ENCODE measurements at places on chromosomes 2 and 18. TPM values are rescaled to one million over a fixed set of nuclear protein-coding genes. Genes with fewer than 3 reads are reported as not detected.

GRCh38 chr2:144683107-144683753, 163.3 kb upstream of the ZEB2 start:
- no peak overlapping the region for H3K27ac ChIP-seq
- H3K36me3 ChIP-seq, result no peaks in the 10 kb centered on the region
- H3K4me1 ChIP-seq, result no peaks in the 10 kb centered on the region
- no peak overlapping the region for H3K4me3 ChIP-seq

- H3K4me3 ChIP-seq, result no peak overlapping the region
- H3K36me3 ChIP-seq, result no peaks in the 10 kb centered on the region
- no peaks in the 10 kb centered on the region for H3K4me1 ChIP-seq
- no peak overlapping the region for H3K27ac ChIP-seq
- no peaks in the 10 kb centered on the region for H3K27me3 ChIP-seq
Observed at GRCh38 chr2:193841384-193842150, 1646.8 kb upstream of the TMEFF2 start.

DNA sequence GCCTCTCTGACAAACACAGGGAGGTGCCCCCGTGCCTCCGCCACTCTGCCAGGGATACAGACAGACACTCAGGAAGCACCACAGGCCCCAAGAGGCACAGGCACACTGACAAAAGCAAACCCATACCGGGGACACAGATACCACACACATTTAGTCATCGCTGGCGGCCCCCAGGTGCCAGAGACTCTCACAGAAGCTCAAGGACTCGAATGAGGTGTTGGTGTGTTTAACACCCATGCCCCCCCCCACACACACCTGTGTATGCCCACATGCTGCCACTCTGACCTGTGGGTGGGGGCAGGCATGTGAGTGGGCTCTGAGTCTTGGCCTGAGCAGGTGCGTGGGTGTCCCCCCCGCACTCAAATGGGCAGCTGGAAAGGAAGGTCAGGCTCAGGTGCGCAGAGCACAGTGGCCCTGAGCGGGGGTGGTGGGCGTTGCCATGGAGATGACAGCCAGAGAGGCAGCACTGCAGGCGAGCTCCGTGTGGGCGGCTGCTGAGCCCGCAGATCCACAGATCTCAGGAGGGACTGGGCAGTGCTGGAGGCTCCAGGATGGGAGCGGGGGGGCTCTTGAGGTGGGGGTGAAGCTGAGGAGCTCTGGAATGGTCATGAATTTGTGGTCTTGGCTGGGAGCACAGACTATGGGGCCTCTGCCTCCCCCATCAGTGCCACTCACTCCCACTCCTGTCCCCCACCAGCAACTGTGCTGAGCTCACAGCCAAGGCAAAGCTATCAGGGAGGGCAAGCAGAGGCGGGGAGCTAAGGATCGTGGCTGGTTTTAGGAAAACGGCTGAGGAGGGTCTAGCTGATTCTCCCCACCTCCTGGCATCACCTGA, 73.9 kb upstream of the TAF1B start:
- no peaks in the 10 kb centered on the region for H3K27me3 ChIP-seq
- H3K4me3 ChIP-seq, result no peak overlapping the region
- H3K36me3 ChIP-seq, result no peaks in the 10 kb centered on the region
- DNase-seq, result peak; percentile 47

DNA sequence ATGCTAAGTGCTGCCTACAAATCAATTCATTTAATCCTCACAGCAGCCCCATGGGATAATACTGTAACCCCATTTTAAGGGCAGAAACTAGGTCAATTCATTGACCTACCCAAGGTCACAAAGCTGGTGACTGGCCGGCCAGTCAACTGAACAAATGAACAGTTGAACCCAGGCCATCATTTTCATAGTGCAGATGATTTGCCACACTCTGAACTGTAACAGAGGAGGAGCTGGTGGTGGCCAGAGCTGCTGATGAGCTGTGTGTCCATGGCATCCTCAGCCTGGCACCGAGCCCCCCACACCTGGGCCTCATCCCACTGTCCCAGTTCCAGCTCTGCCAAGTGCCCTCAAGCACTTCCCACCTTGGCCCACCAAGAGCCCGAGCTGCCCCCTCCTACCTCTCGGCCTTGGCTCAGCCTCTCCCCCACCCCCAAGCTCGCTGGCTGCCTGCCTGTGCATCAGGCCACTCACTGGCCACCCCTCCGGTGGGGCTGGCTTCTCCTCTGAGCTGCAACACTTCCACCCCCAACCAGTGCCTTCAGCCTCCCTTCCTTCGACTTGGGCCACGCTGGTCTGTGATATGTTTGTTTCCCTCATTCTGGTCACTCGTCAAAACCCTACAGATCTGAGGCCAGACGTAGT, 58.4 kb downstream of the ATOH8 start:
- no peak for DNase-seq
- H3K27ac ChIP-seq, result no peak overlapping the region
- H3K4me3 ChIP-seq, result no peak overlapping the region
- H3K27me3 ChIP-seq, result peaks cover 3% of the 10 kb centered on the region

GRCh38 chr18:35494251-35495220, 3.2 kb downstream of the INO80C start:
- H3K4me1 ChIP-seq, result peaks cover 39% of the 10 kb centered on the region
- peaks cover 13% of the 10 kb centered on the region for H3K36me3 ChIP-seq
- H3K4me3 ChIP-seq, result no peak overlapping the region
- H3K27ac ChIP-seq, result no peak overlapping the region
- no peaks in the 10 kb centered on the region for H3K27me3 ChIP-seq

- no peak for DNase-seq
- H3K27me3 ChIP-seq, result no peaks in the 10 kb centered on the region
- no peaks in the 10 kb centered on the region for H3K4me1 ChIP-seq
- H3K36me3 ChIP-seq, result no peaks in the 10 kb centered on the region
- H3K27ac ChIP-seq, result no peak overlapping the region
Observed at GRCh38 chr2:51620796-51621195, 588.9 kb upstream of the NRXN1 start.

Gene UGT1A5
- not detected for total RNA-seq

DNA sequence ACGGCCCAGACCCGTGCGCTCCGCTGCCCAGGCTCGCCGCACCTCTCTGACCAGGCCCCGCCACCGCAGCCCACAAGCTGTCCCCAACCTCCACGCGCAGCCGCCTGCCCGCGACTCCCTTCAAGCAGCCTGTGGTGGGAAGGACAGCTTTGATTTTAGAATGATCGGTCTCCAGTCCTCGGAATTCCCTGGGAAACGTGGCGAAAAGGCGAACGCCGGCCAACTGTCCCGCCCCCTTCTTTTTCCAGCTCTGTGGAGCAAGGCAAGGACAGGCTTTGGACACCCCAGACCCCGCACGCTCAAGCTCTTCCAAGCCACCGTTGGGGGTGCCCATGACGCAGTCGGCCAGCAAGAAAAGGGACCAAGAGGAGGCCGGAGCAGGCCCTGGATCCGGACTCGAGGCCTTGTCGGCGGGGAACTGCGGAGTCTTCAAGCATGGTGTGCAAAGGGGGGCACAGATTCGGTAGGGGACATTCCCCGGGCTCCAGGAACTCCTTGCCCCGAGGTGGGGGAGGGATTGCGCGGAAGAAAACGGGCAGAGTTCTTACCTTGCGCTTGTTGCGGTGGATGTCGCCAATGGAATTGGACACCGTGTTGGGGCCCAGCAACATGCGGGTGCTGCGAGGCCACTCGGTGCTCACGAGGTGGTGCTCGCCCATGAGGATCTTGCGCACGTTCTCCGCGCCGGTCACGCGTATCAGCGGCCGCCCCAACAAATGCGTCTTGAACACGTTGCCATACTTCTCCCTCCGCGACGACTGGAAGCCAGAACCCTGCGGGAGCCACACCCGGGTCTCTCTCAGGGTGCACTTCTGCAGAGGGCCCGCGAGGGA, 4.0 kb downstream of the CYP26B1 start:
- H3K27ac ChIP-seq, result no peak overlapping the region
- no peak for DNase-seq
- H3K36me3 ChIP-seq, result peaks cover 3% of the 10 kb centered on the region

- no peak for DNase-seq
- no peak overlapping the region for H3K27ac ChIP-seq
- peaks cover 1% of the 10 kb centered on the region for H3K4me1 ChIP-seq
- peaks cover 46% of the 10 kb centered on the region for H3K36me3 ChIP-seq
- H3K27me3 ChIP-seq, result no peaks in the 10 kb centered on the region
- no peak overlapping the region for H3K4me3 ChIP-seq
Observed at GRCh38 chr18:22998344-22998743, 65.2 kb downstream of the RBBP8 start.

DNA sequence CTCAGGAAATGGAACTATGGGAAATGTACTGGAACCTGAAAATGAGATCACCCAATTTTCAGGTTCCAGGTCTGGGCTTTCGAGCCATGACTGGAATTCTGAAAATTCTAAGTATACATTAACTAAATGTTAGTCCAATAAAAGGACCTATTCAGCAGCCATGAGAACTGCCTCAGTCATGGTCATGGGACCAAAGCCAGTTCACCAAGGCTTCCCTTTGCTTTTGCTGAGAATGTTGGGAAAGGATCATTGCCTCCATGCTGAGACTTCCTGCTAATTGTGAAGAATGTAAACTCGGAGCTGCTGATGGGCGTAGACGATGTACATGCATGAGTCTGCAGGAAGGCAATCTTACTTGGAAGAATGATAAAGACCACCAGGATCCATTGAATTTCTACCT, 624.4 kb upstream of the SOX11 start:
- H3K36me3 ChIP-seq, result no peaks in the 10 kb centered on the region
- H3K27ac ChIP-seq, result no peak overlapping the region
- DNase-seq, result no peak
- no peaks in the 10 kb centered on the region for H3K4me1 ChIP-seq
- no peak overlapping the region for H3K4me3 ChIP-seq

DNA sequence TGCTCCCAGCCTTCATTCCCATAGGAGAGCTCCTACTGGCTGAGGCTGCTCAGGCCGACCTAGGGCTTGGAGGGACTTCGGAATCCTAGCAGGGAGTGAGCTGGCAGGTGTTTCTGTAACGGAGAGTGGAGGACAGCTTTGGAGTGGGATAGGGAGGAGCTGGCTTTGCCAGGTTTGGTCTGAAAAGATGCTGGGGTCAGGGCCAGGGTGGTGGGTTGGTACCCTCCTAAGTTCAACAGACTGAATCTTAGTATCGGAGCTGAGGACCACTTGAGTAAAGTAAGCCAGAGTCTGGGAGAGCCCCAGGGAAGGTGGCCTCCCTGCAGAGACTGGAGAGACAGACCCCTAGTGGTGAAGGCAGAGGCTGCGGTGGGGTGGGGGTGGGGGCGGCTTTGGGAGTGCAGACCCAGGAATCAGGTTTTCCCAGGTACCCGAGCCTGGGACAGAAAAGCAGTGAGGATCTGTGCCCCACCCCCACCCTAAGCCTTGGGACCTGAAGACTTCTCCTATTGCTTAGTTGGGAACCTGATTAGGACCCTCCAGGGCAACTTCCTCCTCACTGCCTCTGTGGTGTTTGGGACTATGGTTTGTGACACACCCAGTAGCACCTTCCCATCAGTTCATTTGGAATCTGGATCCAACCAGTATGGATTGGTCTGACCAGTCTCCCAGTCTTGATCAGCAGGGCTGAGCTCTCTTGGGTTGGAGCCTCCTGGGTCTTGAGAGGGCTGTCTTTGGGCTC, 3.0 kb downstream of the CNNM4 start:
- H3K36me3 ChIP-seq, result no peaks in the 10 kb centered on the region
- peaks cover 49% of the 10 kb centered on the region for H3K4me1 ChIP-seq
- H3K27ac ChIP-seq, result no peak overlapping the region
- DNase-seq, result peak; percentile 14

GRCh38 chr2:119426801-119427395, 4.8 kb upstream of the TMEM37 start:
- H3K27me3 ChIP-seq, result peaks cover 40% of the 10 kb centered on the region
- no peak overlapping the region for H3K27ac ChIP-seq
- H3K4me3 ChIP-seq, result no peak overlapping the region
- no peaks in the 10 kb centered on the region for H3K36me3 ChIP-seq
- no peaks in the 10 kb centered on the region for H3K4me1 ChIP-seq

All from activated naive CD8-positive, alpha-beta T cell treated with anti-CD3 and anti-CD28 coated beads for 36 hours (primary cell).